ENCODE measurements at places on chromosomes 7 and 10. TPM values are rescaled to one million over a fixed set of nuclear protein-coding genes. Genes with fewer than 3 reads are reported as not detected.

HMX2 gene
- not detected for total RNA-seq

ODAD2 gene
- total RNA-seq, result 1.5 TPM

SYCE1 gene
- 0.17 TPM for total RNA-seq

ATXN7L1 gene
- 5.1 TPM for total RNA-seq

POLD2 gene
- total RNA-seq, result 58.8 TPM

COL28A1 gene
- under 0.01 TPM for total RNA-seq

MCM10 gene
- 0.83 TPM for total RNA-seq

FOXP2 gene
- 8.4 TPM for total RNA-seq

RBP4 gene
- not detected for total RNA-seq

TMEM106B gene
- 41.6 TPM for total RNA-seq

DNA sequence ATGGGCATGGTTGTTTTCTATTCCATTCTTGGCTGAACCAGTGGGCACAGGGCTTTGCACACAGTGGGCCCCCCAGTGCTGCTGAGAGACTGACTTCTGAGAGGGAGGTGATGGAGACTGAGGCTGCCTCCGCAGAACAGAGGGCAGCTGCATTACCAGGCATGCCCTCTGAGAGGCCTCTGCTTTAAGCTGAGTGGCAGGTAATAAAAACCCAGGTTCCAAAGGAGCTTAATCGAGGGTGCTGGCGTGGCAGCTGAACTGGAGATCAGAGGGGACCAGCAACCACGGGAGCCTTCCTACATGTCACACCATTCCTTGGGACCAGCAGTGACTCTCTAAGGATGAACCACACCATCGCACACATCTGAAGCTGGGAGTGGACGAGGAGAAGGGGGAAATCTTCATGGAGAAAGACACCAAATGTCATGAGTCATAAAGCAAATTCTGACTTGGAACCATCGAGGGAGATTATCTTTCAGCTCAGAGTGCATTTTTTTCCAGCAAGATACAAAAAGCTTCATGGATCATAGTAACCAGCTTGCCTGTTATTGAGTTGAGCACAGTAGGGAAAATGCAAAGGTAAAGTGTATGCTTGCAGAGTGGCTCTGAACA, 24.6 kb downstream of the HIPK2 start:
- H3K36me3 ChIP-seq, result peaks cover 4% of the 10 kb centered on the region
- H3K27ac ChIP-seq, result no peak overlapping the region
- H3K4me3 ChIP-seq, result no peak overlapping the region
- DNase-seq, result no peak

DNA sequence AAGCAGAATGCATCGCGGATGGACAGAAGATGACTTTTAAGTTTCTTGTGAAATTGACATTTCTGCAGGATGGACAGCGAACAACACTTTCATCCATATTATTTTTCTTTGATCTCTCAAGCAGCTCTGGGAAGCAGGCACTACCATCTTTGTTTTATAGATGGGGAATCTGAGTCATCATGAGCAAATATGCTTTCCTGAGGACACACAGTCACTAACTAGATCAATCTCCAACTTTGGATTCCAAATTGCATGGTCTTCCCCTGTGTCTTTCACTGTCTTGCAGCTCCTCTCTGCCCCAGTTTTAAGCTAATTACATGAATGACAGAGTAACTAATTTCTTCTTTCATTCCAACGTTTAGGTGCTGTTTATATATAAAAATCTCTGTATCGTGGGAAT, 201.5 kb downstream of the ADAM12 start:
- no peaks in the 10 kb centered on the region for H3K27me3 ChIP-seq
- H3K4me1 ChIP-seq, result no peaks in the 10 kb centered on the region
- no peak for DNase-seq
- no peak overlapping the region for H3K27ac ChIP-seq

DNA sequence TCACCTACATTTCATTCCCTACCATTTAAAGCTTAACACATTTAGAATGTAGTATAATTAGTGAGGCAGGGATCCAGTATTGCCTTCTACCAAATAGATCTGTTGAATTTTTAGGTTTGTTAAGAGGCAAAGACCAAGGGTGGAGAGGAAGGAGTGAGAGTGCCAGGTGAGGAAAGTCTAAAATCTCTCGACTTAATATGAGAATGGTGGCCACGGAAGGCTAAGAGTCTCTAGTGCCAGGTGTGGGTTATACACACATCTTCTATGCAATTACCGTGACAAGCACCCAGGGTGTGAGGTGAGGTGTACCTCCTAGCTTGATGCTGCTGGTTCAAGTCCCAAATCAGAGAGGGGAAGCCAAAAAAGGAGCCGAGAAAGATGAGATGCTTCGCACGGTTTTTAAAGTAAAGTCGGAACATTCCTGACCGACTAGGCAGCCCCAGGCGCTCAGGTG, 439 bp downstream of the IQUB start:
- peak overlapping the region; percentile 75 for H3K27ac ChIP-seq
- no peaks in the 10 kb centered on the region for H3K27me3 ChIP-seq
- no peaks in the 10 kb centered on the region for H3K36me3 ChIP-seq
- DNase-seq, result peak; percentile 8
- H3K4me1 ChIP-seq, result peaks cover 4% of the 10 kb centered on the region
- peak overlapping the region; percentile 85 for H3K4me3 ChIP-seq

DNA sequence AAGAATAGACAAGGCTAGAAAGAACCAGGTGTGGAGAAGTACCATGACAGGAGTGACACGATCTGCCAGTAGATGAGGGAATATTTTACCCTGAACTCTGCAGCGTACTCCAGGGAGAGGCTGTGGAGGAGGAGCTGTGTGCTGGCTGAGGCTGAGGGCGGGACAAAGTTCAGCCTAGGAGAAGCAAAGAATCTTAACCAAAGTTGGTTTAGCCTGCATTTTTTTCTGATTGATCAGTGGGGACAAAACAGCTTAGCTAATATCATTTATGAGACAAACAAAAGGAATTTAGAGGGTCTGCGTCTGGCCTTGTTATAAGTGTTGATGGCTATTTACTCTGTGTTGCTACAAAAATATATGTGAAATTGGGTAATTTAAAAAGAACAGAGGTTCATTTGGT, 5.2 kb upstream of the NPSR1 start:
- H3K36me3 ChIP-seq, result no peaks in the 10 kb centered on the region
- peak; percentile 54 for DNase-seq
- no peak overlapping the region for H3K27ac ChIP-seq
- no peaks in the 10 kb centered on the region for H3K27me3 ChIP-seq
- no peaks in the 10 kb centered on the region for H3K4me1 ChIP-seq

DNA sequence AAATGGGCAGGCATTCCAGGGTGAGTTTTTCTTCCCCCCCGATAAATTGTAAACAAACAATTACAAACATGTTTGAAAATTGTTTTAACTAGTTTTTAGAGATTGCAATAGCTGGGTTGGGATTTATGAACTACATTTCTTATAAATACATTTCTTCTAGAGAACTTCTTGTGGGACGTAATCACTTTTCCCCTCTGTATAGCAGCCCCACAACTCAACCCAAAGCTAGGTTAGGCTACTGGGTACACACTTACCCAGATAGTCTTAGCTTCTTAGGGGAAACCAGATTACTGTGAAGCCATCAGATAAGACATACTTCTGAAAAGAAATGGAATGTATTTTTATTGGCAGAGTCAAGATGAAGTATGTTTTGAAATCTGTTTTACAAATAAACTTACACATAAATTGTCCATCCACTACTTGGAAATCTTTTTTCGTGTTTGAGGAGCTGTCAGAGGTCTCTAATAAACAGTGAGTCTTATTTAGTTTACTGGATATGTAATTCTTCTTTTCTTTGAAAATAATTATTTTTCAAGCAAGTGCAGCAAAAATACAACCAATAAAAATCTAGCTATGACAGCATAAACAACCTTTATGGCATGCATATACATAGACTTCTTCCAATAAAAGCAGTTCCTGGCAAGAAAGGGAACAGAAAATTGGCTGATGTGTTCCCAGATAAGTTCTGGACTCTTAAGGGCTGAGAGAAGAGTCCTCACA, 8.0 kb upstream of the GLRX3 start:
- H3K4me3 ChIP-seq, result no peak overlapping the region
- peaks cover 5% of the 10 kb centered on the region for H3K27me3 ChIP-seq
- DNase-seq, result no peak
- H3K36me3 ChIP-seq, result no peaks in the 10 kb centered on the region
- H3K27ac ChIP-seq, result no peak overlapping the region
- no peaks in the 10 kb centered on the region for H3K4me1 ChIP-seq

GRCh38 chr7:157714166-157715070, 377.6 kb downstream of the DNAJB6 start:
- no peak for DNase-seq
- H3K4me3 ChIP-seq, result no peak overlapping the region
- H3K27ac ChIP-seq, result no peak overlapping the region
- no peaks in the 10 kb centered on the region for H3K27me3 ChIP-seq

DNA sequence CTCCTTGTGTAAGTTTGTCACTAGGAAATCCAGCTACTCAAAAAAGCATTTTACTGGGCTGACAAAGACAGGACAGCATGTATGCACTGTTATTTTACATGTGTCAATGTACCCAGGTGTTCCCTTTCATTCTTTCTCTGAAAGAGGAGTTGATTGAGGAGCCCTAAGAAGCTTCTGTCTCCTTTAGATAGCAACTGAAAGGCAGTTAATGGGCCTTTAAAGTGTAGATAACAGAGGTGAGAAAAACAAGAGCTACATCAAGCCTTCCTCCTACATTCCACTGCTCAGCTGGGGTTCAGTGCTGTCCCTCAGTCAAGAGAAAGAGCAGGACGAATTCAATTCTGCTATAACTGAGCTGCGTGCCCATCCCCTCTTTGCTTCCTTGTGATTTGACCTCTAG, 12.8 kb upstream of the WIPF3 start:
- no peaks in the 10 kb centered on the region for H3K36me3 ChIP-seq
- H3K27me3 ChIP-seq, result peaks cover 3% of the 10 kb centered on the region
- H3K4me3 ChIP-seq, result no peak overlapping the region

GRCh38 chr10:77249901-77250459, 387.6 kb downstream of the KCNMA1 start:
- H3K4me3 ChIP-seq, result no peak overlapping the region
- H3K27ac ChIP-seq, result no peak overlapping the region
- no peaks in the 10 kb centered on the region for H3K36me3 ChIP-seq
- peaks cover 6% of the 10 kb centered on the region for H3K4me1 ChIP-seq
- no peaks in the 10 kb centered on the region for H3K27me3 ChIP-seq

GRCh38 chr10:23918090-23918723, 290.7 kb upstream of the KIAA1217 start:
- H3K36me3 ChIP-seq, result no peaks in the 10 kb centered on the region
- no peak overlapping the region for H3K4me3 ChIP-seq
- no peaks in the 10 kb centered on the region for H3K4me1 ChIP-seq
- DNase-seq, result no peak
- no peaks in the 10 kb centered on the region for H3K27me3 ChIP-seq

DNA sequence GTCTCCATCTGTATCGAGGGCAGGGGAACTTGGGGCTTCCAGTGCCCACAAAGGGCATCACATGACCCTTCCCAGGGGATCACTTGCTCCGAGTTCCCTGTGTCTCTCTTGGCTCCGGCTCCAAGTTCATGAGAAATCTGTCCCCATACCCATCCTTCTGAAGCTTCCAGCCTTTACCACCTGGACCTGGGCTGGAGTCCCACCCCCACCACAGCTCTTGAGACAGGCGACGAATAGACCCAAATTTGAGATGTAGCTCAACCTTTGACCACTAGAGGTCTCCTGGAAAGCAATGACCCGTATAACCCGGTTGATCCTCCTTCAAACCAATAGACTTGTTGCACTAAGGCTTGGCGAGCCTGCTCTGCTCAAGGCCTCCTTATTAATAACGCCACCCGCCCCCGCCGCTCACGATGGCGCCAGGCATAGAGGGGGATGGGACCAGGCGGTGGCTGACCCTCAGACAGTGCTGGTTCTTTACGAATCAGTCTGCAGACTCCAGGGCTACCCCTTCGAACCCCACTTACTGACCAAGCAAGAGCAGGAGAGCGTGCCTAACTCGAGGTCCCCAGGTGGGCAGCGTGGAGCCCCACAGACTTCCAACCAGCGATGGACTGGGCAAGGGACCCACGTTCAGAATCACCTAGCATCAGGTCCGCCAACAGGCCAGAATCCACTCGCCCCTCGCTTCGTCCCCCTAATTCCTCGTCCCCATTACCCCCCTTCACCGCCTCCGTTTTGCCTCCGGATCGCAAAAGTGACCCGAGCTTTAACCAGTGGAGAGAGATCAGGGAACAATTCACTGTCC, 4.4 kb upstream of the ARID5B start:
- peak overlapping the region; percentile 44 for H3K27ac ChIP-seq
- H3K36me3 ChIP-seq, result no peaks in the 10 kb centered on the region
- peaks cover 12% of the 10 kb centered on the region for H3K4me1 ChIP-seq
